Esophagus muscularis mucosa (tissue), 4 donors: ENCODE measurements at places on chromosomes 6 and 20. TPM values are rescaled to one million over a fixed set of nuclear protein-coding genes. Genes with fewer than 3 reads are reported as not detected.

GRCh38 chr6:12709116-12709515, 7.5 kb upstream of the PHACTR1 start:
- DNase-seq: no peak

- no peak for DNase-seq
Measured at GRCh38 chr6:74749211-74750147, 456.4 kb downstream of the COL12A1 start.

AVP gene
- total RNA-seq: not detected

- DNase-seq: no peak
Measured at GRCh38 chr6:154916857-154917256, 78.3 kb upstream of the TIAM2 start.

NOX3 gene
- not detected for total RNA-seq

NRSN1 gene
- total RNA-seq: 1.2 TPM

DNA sequence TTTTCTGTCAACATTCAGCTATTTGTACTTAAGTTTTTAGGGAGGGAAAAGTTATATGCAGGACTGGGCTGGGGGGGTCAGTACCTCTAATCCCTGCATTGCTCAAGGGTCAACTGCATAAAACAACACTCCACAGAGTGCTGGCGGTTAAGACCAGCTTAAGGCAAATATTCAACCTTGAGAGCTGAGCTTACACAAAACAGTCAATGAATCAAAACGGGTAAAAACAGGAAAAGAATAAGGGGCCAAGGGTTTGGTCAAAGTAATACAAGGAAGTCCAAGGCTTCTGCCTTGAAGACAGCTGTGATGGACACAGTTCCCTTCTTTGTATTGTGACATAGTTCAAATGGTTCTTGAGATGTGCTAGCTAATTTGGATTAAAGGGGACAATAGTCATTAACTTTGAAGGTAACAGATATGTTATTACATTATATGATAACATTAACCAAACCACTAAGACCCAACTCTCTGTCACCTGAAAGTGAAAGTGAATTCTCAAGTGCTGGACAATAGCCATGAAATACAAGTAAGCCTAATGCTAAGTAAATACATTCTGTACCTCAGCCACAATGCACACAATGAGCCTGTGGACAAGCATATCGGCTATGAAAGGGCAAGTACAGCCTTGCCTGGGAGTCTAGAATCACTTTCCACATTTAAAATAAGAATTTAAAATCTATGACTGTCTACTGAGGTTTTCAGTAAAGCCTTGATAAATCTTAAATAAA, 106.8 kb downstream of the PDE10A start:
- no peak for DNase-seq

DNA sequence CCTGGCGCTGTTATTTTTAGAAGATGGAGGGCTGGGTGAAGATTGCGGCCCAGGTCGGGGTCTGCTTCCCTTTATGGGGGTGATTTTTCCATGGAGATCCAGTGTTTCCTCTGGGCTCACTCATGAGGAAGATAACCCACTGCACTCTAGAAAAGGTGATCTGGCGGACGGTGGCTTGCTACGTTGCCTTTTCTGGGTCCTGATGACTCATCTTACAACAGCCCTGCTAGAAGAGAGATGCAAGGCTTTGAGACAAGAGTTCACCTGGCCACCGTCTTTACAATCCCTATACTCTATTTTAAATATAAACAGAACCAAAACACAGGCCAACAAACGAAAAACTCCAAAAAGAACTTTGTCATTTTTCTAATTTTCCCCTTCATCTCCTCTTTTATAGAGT, 182.1 kb upstream of the EXOC2 start:
- no peak for DNase-seq

PNISR gene
- 45.6 TPM for total RNA-seq

DNA sequence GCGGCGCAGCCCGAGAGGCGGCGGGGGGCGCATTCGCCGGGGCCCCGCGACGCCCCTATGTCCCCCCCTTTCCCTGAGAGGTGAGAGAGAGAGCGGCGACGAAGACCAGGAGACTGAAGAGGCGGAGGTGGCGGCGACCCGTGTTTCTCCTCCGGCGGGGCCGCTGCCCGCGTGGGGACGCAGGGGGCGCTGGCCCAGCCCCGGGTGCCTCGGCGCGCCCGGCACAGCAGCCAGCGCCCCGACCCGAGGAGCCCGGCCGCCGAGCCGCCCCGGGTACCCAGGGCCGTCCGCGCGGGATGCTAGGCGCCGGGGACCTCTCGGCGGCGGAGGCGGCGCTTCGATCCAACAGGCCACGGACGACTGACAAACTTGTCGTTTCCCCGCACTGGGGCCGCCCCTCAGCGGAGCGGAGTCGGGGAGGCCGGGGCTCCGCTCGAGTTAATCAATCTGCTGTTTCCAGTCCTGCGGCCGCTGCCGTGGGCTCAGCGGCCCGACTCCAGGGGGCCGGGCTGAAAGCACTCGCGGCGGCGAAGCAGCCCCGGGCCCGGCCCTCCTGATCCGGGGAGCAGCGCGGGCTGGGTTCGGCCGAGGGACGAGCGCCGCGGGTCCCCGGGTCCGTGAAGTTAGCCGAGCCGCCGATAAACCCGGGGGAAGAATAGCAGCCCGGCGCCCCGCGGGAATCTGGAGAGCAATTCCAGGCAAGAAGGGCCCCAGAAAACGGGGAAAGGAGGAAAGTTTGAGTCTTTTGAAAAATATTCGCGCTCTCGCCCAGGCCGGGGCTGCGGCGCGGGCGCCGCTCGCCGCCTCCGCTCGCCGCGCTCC, 631 bp downstream of the MDGA1 start:
- DNase-seq: no peak

SAPCD1 gene
- 0.83 TPM for total RNA-seq

OPRL1 gene
- total RNA-seq: 0.42 TPM

- no peak for DNase-seq
Measured at GRCh38 chr20:62032609-62033368, 32.9 kb downstream of the TAF4 start.

DNA sequence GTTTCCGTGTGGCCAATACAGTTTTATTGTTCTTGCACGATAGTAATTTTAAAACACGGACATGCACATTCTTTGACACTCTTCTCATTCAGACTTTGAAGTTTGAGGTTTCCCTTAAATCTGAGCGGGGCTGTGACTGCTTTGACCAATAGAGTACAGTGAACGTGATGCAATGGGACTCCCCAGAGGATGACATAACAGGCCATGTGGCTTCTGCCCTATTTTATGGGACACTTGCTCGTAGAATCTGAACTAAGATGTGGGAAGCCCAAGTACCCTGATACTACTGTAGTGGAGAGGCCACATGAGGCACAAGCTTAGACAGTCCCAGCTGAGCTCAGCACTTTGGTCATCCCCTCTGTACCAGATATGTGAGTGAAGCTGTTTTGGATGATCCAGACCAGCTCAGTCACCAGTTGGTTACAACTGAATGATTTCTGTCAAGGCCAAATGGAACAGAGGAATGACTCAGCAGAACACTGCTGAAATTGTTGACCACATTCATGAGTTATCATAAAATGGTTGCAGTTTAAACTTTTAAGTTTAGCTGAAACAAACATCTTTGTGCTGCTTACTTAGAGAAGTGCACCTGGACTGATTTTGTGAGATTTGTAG, 279.4 kb downstream of the RFPL4B start:
- no peak for DNase-seq

WFDC10B gene
- not detected for total RNA-seq

PGC gene
- total RNA-seq: 1.1 TPM

GRCh38 chr6:157755746-157756411, 67.2 kb upstream of the SNX9 start:
- no peak for DNase-seq

DNA sequence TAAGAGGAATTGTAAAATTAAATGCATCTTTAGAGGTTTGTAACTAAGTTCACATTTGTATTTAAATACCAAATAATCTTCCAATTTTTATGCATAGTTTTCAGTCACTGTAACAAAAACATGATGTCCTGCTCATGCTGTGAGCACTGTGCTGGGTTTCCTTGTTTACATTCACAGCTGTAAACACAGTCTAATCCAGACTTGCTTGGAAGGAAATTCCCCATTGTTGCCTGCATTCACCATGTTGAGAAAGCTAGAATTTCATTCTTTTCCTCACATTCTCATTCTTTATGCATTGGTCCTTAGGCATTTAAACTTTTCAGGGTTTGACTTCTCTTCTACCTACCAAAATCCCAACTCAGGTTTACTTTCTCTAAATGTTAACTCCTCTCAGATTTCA, 242.0 kb upstream of the TBX18 start:
- DNase-seq: no peak

DNA sequence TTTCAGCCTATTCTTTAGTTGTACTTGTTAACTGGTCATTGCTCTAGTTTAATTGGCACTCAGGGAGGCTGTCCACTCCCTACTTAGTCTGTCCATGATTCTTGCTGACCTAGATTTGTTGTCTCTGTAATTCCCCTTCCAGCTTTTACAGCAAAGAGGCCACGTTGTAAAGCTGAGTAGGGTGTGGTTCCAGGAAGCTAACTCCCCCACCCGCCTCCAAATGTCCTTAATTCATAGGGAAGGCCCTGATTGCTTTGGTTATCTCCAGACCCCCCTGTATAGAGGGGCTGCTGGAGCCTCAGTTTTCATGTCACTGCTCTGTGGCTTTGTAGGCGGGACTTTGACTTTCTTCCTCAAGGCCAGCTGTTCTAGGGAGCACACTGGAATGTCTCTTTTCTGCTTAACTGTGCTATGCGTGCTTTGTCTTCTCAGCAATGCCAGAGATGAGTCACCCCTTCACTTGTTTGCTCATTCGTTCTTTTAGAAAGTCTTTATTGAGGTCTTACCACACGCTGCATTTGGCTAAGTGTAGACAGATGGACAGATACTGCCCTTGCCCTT, 175.1 kb upstream of the JAG1 start:
- DNase-seq: no peak

GRCh38 chr6:129845696-129846095, 15.4 kb downstream of the TMEM244 start:
- no peak for DNase-seq

SLCO4A1 gene
- total RNA-seq: 32.8 TPM

DNA sequence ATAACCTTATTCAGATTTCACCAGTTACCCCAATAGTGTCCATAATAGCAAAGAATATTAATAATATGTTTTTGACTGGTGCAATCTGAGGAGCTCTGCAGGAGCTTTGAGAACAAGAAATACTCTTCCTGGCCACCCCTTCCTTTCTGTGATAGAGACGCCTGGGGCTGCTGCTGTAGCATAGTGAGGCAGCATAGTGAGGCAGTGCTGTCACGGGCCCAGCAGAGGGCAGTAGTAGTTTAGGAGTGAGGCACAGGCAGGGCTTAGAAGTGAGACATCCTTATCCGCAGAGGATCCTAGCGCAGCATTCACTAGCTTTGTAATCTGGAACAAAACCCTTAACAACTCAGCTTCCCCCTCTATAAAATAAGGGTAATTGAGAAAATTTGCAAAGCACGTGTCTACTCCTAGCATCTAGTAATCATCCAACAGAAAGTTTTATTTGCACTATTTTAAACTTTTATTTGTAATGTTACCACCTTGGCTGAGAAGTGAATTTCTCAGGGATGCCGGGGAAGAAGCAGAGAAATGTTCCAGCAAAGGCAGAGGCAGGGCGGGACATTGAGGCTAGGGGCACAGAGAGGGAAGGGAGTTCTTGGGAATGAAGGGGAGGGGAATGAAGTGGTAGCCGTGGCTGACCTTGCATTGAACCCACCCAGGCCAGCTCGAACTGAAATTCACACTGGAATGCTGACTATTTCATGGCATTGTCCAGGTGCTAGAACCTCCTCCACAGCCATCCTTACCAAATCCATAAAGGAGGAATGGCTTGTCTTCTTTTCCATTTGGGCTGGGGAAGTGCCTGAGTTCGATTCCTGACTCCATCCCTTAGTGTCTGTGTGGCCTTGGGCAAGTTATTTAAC, 78.8 kb downstream of the CDS2 start:
- no peak for DNase-seq

- DNase-seq: no peak
Measured at GRCh38 chr6:33620856-33621710, at the start of gene ITPR3. Gene ITPR3 (plus strand): TSS chr6:33621322. CDS start chr6:33621603, 281 bp downstream.

DNA sequence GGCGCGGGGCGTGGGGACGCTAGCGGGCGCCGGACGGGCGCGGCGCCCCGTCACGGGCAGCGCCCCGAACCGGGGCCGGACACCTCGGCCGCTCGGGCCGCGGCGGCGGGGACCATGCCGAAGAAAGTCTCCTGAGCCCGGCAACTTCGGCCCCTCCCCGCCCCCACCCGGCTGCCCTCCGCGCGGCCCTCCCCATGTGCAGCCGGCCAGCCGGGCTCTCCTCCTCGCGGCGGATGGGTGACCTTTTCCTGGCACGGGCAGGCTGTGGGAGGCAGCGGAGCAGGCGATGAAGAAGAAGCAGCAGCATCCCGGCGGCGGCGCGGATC, 278 bp downstream of the UST start:
- DNase-seq: no peak

EFCAB8 gene
- total RNA-seq: 0.92 TPM

PLN gene
- total RNA-seq: 431 TPM

DNA sequence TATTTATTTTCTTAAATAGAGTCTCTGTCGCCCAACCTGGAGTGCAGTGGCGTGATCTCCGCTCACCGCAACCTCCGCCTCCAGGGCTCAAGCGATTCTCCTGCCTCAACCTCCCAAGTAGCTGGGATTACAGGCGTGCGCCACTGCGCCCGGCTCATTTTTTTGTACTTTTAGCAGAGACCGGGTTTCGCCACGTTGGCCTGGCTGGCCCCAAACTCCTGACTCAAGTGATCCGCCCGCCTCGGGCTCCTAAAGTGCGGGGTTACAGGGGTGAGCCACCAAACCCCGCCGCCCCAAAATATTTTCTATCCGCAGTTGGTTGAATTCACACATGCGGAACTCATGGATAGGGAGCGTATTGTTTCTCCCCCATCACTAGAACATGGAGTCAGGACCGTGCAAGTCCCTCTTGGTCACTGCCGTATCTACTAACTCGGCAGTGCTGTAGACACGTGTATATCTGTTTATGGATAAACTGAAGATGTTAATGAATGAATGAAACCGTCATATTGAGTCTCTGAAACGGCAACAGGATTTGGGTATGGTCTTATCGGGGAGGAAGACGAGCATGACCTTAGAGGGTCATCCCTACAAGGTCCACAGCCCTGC, 904 bp downstream of the MKKS start:
- DNase-seq: no peak
